ENCODE measurements at places on chromosomes 13 and 19.

DNA sequence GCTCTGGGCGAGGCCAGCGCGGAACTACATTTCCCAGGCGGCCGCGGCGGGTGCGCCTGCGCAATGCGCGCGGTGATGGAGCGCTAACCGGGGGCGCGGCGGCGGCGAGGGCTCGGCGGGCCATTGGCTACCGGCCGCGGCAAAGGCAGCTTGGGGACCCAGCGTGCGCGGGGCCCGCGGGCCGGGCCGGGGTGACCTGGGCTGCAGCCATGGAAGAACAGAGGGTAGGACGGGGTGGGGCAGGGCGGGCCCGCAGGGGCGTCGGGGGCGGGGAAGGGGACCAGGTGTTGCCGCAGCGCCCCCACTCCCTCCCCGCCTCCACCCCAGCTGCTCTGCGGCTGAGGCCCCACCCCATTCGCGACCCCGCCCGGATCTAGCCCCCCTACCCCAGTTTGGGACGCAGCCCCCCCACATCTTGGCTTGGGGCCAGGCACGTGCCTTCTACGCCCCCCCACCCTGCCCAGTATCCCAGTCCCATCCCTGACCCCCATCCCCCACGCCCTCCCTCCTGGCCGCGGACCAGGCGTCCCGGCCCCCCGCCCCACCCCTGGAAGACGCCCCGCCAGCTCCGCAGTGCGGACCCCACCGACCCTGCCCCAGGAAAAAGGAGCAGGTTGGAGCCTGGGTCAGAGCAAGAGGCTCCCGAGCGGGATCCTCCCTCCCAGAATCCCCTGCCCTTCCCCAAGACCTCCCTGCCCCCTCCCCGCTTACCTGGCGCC, at the start of gene FSD1:
Gene FSD1 (plus strand): TSS at position 61 of the 719 bp plus-strand sequence. CDS start 149 bp downstream, at position 210.
- DNase-seq = peak; percentile 65

DNA sequence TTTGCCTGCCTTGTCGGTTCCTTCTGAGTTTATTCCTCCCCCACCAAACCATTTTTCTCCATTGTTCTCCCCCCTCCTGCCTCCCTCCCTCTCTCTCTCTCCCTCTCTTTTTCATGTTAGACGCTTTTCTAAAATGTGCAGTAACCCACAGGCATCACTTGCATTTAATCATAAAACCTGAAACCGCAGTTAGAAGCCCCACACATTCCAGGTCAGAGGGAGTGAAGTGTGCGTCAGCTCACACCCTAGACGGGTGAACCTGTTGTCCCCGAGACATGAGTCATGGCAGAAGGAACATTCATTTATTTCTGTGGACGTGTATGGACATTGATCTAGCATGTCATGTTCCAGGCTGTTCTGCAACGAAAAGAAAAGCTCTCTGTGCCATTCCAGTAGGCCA, 19.9 kb downstream of the ONECUT3 start:
- no peak for DNase-seq

DNA sequence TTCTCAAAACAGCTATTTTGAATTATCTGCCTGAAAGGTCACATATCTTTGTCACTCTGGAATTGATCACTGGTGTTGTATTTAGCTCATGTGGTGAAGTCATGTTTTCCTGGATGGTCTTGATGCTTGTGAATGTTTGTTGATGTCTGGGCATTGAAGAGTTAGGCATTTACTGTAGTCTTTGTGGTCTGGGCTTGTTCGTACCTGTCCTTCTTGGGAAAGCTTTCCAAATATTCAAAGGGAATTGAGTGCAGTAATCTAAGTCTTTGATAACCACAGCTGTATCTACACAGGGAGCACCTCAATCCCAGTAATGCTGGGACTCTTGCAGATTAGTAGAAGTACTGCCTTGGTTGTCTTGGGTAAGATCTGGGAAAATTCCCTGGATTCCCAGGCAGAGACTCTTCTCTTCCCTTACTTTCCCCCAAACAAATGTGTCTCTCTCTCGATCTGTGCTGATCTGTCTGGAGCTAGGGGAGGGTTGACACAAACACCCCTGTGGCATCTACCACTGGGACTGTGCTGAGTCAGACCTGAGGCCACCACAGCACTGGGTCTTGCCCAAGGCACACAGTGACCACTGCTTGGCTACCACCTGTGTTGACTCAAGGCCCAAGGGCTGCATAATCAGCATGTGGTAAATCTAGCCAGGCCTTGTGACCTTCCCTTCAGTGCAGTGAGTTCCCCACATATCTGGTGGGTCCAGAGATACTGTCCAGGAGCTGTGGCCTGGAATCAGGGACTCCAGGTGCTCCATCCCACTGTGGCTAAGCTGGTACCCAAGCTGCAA, 5.5 kb upstream of the CYP4F3 start:
- no peak for DNase-seq

GRCh38 chr13:43911871-43912270, 32.2 kb downstream of the LACC1 start:
- DNase-seq = no peak

GRCh38 chr13:38980750-38981078, 9.9 kb downstream of the STOML3 start:
- no peak for DNase-seq

DNA sequence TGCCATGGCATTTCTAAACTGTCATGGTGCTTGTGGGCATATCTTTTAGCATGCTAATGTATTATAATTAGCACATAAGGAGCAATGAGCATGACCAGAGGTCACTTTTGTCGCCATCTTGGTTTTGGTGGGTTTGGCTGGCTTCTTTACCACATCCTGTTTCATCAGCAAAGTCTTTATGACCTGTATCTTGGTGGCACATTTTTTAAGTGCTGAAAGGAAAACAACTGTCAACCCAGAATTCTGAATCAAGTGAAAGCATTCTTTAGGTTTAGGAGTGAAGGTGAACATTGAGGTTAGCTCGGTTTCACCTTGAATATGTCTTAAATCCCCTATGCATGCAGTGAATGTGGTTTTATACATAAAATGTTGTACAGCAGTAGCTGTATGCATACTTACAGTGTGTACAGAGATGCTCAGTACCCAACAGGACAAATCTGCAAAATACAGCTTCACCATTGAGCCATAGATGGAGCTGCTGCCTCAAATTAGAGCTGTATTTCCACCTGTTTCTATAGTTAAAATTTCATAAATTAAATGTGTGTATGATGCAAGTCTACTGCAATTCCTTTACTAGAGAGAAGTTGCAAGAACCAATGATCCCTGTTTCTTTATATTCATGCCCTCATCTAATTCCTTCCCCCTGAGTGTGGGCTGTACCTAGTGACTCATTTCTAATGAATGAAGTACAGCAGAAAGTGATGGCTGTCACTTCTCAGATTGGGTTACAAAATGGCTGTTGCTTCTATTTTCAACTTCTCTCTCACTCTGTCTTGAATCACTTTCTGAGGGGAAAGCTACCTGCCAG, 25.2 kb upstream of the IGSF23 start:
- no peak for DNase-seq

GRCh38 chr13:30446126-30446500, 19.6 kb downstream of the HMGB1 start:
- no peak for DNase-seq

GRCh38 chr13:80973721-80974120, 632.8 kb upstream of the SPRY2 start:
- no peak for DNase-seq

DNA sequence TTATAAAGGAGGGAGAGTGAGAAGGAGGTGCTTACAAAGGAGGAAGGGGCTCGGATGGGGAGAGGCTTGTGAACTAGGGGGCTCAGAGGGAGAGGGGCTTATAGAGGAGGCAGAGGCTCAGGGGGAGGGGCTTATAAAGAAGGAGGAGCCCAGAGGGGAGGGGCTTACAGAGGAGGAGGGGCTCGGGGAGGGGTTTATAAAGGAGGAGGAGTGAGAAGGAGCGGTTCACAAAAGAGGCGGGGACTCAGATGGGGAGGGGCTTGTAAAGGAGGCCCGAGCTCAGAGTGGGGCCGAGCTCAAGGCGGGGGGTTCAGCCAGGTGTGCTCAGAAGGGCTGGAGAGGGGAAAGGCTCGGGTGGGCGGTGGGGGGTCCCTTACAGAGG, 500 bp downstream of the SMIM24 start:
- DNase-seq = peak; percentile 34

GRCh38 chr13:108269601-108270328, at the start of gene TNFSF13B:
TSS of gene TNFSF13B (plus strand) at chr13:108269718. CDS start at chr13:108269896, 178 bp downstream.
- DNase-seq = peak; percentile 48

DNA sequence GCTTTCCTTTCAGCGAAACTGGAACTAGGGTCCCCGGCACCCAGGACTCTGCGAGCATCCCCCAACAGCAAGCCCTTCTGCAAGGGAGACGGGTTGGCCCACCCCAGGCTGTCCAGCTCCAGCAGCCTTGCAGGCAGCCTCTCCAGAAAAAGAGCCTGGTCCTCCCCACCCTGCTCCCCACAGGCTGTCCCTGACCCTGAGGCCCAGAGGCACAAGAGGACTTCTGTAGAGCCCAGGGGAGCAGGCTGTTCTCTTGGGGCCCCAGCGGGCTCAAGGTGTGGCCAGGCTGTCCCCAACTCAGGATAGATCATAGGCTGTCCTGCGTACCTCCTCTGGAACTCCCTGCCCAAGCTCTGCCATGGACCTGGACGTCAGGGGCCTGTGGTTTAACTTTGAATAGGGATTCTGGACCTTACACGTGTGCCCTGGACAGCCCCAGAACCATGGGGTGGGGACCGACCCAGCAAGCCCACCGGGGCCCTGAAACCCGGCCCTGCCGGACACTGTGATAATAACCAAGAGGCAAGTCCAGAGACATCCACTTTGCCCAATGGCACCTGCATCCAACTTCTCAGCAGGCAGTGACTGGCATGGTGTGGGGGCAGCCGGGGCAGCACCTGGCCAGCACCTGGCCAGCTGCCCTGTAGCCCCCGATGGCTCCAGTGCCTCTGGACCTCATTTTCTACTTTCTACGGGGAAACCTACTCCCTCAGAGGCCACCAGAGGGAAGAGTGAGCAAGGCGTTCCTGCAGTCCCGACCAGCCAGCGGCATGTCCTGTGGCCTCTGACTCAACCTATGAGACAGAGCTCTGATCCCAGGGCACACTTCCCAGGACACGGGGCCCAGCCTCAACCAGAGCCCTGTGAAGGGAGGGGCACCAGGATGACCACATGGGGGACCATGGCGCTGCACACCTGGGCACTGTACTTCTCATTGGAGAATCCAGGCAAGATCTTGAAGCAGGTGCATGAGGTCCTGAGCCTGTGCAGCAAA, 50.9 kb upstream of the TPM4 start:
- DNase-seq = no peak

- no peak for DNase-seq
Measured at GRCh38 chr19:2309734-2310362, 1.9 kb upstream of the LINGO3 start.

GRCh38 chr13:23411220-23411619, 22.3 kb downstream of the SACS start:
- no peak for DNase-seq

DNA sequence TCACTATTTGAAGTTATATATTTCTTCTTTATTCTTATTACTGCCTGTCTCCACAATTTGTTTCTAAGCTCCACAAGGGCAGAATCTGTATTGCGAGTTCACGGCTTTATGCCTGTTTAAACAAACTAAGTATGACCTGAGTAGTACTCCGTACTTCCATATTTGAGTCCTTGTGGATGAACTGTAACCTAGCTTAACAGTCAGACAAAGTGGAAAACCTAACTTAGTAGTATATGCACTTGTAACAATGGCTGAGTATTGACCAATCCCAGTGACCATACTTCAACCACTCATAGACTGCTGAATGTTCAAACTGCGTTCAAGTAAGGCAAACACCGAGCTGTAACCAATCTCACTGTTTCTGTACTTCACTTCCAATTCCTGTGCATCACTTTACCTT, 292.7 kb downstream of the PCDH9 start:
- no peak for DNase-seq

GRCh38 chr19:5407356-5407755, 47.9 kb upstream of the ZNRF4 start:
- no peak for DNase-seq

DNA sequence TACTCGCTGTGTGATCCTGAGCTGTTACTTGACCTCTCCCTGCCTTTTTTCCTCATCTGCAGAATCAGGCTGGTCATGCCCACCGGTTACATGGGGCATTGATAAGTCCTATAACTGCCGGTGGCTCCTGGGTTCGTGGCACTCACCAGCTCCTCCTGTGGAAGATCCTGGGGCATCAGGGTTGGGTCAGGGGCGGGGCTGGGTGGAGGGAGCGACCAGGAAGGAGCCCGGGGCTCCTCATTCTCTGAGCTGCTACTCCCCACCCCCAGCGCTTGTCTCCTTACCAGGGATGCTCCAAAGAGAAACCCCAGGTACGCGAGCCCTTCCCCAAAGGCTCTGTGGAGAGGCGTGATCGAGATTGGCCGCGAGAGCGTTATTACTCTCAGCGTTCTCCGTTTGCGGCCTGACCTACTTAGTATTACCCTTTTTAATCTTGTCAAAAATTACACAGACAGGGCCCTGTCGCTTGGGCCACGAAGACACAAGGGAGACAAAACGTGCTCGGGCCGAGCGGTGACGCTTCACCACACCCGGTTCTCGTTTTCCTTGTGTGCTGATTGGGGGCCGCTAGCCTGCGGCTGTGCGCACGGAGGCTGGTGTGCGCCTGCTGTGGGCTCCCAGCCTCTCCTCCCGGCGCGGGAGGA, 10.7 kb downstream of the HDGFL2 start:
- DNase-seq = no peak

- DNase-seq = no peak
Measured at GRCh38 chr13:29020314-29020713, 200.2 kb downstream of the MTUS2 start.

DNA sequence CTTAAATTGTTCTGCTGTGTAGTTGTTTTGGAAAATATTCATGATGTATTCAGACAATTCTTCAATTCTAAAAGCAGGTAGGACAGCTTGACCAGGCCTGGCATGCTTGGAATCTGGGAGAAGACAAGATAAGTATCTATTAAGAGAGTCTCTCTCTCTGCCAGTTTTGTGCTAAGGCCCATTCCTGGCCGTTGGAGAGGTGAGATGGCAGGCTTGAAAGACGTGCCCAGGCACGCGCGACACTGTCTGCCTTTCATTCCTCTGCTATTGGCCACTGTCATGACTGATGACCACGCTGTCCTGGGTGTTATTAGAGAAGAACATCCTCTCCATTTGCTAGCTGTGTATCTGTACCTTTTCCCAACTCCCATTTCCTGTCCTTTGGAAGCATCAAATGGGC, 90.3 kb downstream of the LHFPL6 start:
- DNase-seq = no peak

- no peak for DNase-seq
Measured at GRCh38 chr13:106362707-106363106, 172.8 kb downstream of the EFNB2 start.

- DNase-seq = peak; percentile 90
Measured at GRCh38 chr19:49664171-49665035, 1.3 kb downstream of the IRF3 start.

GRCh38 chr19:29448046-29448445, 77.7 kb upstream of the VSTM2B start:
- no peak for DNase-seq

GRCh38 chr19:32363632-32364031, 18.2 kb downstream of the ZNF507 start:
- DNase-seq = no peak

DNA sequence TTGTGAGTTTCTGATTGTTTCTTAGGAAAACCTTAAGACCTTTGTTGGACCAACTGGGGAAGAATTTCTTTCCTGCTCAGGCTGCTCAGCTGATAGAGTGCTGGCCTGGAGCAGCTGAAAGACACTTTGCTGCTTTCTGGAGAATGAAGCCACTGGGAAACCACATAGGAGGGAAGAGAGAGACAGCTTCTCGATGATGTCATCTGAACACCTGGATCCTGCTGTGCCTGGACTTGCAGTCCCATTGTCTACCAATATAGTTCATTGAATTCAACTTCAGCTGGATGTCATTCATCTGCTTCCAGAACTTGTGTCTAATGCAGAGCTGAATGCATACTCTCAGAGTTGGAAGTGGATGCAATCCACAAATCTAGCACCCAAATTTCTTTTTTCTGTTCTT, 34.3 kb upstream of the TSHZ3 start:
- no peak for DNase-seq

- no peak for DNase-seq
Measured at GRCh38 chr13:99686157-99686572, 184.9 kb downstream of the TM9SF2 start.
